ENCODE measurements at places on chromosomes 3 and 15.

DNA sequence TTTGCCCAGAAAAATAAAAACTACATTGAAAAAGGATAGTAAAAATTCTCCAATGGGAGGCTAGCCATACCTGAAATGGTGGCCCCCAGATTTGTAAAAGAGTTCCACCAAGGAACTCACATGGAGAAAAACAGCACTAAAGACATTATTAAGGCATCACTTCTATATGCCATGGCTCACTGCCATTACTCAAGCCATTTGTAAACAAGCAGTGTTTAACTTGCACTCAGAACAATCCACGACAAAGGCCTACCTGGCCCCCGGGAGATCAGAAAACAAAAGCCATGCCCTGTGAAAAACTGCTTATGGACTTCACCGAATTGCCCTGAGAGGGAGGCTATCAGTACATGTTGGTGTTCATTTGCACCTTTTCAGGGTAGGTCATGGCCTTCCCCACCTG is 19.6 kb downstream of the CCR8 start:
- DNase-seq, result peak; percentile 56
- H3K36me3 ChIP-seq, result no peaks in the 10 kb centered on the region
- no peak overlapping the region for H3K27ac ChIP-seq
- no peak overlapping the region for H3K4me3 ChIP-seq

GRCh38 chr3:134473868-134474546 is 11.8 kb downstream of the ANAPC13 start:
- no peak for DNase-seq
- H3K4me3 ChIP-seq, result no peak overlapping the region
- no peaks in the 10 kb centered on the region for H3K27me3 ChIP-seq
- peaks cover 19% of the 10 kb centered on the region for H3K36me3 ChIP-seq
- H3K27ac ChIP-seq, result no peak overlapping the region

GRCh38 chr3:15521573-15521965 is at the start of gene COLQ:
TSS of gene COLQ (minus strand) at chr3:15521706. CDS start at chr3:15521625, 81 bp downstream.
- H3K27me3 ChIP-seq, result no peaks in the 10 kb centered on the region
- no peak within 1 kb of the TSS for H3K27ac ChIP-seq
- DNase-seq, result no peak
- H3K4me3 ChIP-seq, result no peak within 1 kb of the TSS

DNA sequence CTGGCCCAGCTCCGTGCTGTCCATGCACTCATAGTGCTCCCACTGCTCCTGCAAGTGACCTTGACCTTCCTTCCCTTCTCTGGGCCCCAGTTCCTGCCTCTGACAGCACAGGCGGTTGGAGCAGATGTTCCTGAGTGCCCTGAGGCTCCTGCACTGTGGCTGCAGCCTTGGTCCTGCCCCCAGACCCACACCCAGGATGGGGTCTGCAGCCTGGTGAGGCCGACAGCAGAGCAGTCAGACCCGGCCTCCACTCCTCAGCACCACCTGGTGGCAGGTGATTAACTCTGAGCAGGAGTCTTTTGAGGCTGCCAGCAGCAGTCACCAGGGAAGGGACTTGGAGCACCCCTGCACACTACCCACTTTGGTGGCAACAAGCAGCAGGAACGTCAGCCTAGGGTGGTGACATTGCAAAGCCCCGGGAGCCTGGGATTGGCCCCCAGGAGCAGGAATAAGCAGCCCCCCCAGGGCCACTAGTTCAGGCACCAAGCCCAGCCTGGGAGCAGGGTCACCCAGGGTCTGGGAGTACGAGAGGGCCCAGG is 64.6 kb downstream of the CYP11A1 start:
- no peaks in the 10 kb centered on the region for H3K4me1 ChIP-seq
- no peak for DNase-seq
- no peak overlapping the region for H3K27ac ChIP-seq
- no peaks in the 10 kb centered on the region for H3K36me3 ChIP-seq

- H3K4me1 ChIP-seq, result no peaks in the 10 kb centered on the region
- H3K27me3 ChIP-seq, result no peaks in the 10 kb centered on the region
- no peaks in the 10 kb centered on the region for H3K36me3 ChIP-seq
- no peak overlapping the region for H3K27ac ChIP-seq
- H3K4me3 ChIP-seq, result no peak overlapping the region
- DNase-seq, result no peak
Observed at GRCh38 chr3:99483841-99484240, 154.6 kb upstream of the COL8A1 start.

DNA sequence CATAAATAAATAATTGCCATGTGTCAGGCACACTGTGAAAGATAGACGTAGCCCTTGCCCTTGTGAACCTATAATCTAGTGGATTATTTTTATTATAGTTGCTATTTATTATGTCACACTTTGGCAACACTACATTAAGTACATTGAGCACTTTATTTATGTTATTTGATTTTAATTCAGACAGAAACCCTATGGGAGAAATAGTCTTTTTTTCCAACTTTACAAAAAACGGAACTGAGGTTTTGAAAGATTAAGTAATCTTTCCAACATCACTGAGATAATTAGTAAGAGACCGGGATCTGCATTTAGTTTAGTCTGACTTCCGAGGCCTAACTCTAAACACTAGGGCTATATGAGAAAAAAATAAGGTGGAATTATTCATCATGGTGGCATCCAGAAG is 2.8 kb upstream of the FILIP1L start:
- H3K36me3 ChIP-seq, result no peaks in the 10 kb centered on the region
- DNase-seq, result no peak
- H3K4me3 ChIP-seq, result no peak overlapping the region
- no peak overlapping the region for H3K27ac ChIP-seq

DNA sequence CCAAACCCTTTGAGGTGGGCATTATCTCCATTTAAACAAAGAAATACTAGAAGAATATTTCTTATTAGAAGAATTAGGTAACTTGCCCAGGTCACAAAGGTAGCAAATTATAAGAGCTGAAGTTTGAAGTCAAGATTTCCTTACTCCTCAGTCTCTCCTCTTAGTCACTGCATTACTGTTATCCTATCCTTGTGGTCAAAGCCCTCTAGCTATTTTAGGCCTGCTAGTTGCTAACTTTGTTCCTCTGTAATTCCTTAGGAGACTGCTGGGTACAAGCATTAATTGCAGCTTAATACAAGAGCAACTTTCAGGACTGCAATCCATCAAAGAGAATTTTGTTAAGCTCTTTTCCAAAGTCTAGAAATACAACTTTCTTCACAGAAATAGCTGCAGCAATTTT is 528.2 kb downstream of the ZIC1 start:
- no peaks in the 10 kb centered on the region for H3K27me3 ChIP-seq
- H3K27ac ChIP-seq, result no peak overlapping the region
- H3K4me3 ChIP-seq, result no peak overlapping the region
- H3K36me3 ChIP-seq, result no peaks in the 10 kb centered on the region
- no peaks in the 10 kb centered on the region for H3K4me1 ChIP-seq

- H3K27ac ChIP-seq, result no peak overlapping the region
- DNase-seq, result no peak
- no peaks in the 10 kb centered on the region for H3K36me3 ChIP-seq
Observed at GRCh38 chr15:76114561-76114960, 54.8 kb downstream of the TMEM266 start.

DNA sequence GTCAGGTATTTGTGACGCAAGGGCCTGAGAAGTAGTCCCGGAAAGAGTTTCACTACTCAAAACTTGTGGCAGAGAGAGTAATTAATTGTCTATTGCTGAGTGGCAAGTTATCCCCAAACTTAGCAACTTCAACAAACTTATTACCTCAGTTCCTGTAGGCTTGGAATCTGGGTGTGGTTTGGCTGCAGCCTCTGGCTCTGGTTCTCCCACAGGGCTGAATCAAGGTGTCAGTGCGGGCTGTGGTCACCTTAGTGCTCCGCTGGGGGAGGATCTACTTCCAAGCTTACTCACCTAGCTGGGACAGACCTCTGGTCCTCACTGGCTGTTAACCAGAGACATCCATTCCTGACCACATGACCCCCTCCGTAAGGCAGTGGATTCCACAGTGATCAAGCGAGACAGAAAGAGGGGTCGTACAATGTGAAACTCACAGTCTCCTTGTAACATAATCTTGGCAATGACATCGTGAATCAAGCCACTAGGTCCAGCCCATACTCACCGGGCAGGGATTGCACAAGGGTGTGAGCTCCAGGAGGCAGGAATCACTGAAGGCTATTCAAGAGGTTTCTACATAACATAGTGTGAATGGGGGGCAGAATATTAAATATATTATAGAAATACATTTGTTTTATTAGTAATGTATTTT is 138.3 kb downstream of the RYR3 start:
- no peaks in the 10 kb centered on the region for H3K4me1 ChIP-seq
- H3K27ac ChIP-seq, result no peak overlapping the region
- no peak overlapping the region for H3K4me3 ChIP-seq
- no peak for DNase-seq

DNA sequence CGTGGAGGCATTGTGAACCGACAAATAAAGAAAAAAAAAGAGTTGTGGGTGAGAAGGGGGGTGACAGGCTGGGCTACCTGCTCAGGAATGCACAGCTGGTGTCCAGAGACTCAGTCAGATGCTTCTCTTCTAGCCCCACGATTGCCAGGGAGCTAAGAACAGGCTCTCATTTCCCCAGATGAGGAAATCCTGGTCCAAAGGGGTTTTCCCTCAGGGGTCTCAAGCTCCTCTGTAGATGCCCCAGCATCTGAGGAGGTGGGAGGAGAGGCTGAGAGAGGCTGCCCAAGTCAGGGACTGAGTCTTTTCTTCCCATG is 35.5 kb downstream of the BNC1 start:
- H3K27ac ChIP-seq, result no peak overlapping the region
- no peak overlapping the region for H3K4me3 ChIP-seq
- no peaks in the 10 kb centered on the region for H3K36me3 ChIP-seq
- no peak for DNase-seq

GRCh38 chr3:23085261-23085660 is 117.9 kb upstream of the UBE2E2 start:
- H3K27ac ChIP-seq, result no peak overlapping the region
- H3K36me3 ChIP-seq, result no peaks in the 10 kb centered on the region
- DNase-seq, result no peak
- H3K4me3 ChIP-seq, result no peak overlapping the region

DNA sequence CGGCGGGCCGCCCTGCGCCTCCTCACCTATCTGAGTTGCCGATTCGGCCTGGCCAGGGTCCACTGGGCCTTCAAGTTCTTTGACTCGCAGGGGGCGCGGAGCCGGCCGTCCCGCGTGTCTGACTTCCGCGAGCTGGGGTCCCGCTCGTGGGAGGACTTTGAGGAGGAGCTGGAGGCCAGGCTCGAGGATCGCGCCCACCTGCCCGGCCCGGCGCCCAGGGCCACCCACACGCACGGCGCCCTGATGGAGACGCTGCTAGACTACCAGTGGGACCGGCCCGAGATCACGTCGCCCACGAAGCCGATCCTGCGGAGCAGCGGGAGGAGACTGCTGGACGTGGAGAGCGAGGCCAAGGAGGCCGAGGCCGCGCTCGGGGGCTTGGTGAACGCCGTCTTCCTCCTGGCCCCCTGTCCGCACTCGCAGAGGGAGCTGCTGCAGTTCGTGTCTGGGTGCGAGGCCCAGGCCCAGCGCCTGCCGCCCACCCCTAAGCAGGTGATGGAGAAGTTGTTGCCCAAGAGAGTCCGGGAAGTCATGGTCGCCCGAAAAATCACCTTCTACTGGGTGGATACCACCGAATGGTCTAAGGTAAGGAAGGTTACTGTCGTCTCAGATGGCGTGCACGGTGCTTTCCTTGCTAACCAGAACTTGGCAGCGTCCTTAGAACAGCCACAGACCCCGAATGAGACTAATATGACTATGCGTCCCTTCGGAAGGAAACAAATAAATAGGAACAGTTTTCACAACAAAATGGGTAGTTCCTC is 567 bp downstream of the TICRR start:
- DNase-seq, result no peak
- peaks cover 12% of the 10 kb centered on the region for H3K4me1 ChIP-seq
- H3K27me3 ChIP-seq, result no peaks in the 10 kb centered on the region
- H3K4me3 ChIP-seq, result peak overlapping the region; percentile 63
- no peak overlapping the region for H3K27ac ChIP-seq

DNA sequence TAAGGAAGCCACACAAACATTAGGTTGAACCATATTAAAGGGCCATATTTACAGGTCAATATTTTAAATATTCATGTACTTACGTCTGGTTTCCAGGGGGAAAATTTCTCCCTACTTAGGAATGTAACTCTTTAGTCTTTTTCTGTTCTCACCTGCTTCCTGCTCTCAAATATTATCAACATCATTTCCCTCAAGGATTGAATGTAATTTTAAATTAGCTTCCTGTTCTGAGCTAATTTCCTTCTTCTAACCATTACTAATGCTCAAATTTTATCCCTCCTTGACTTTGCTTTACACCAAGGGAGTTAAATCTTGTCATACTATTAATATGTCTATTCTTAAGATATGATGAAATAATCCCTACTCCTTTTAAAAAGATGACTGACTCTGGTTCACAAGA is 103.4 kb upstream of the UBP1 start:
- H3K27me3 ChIP-seq, result no peaks in the 10 kb centered on the region
- no peaks in the 10 kb centered on the region for H3K4me1 ChIP-seq
- no peak overlapping the region for H3K27ac ChIP-seq
- peaks cover 57% of the 10 kb centered on the region for H3K36me3 ChIP-seq
- DNase-seq, result no peak
